Psoas muscle (tissue), 8 donors: ENCODE measurements at places on chromosomes 3 and 15. TPM values are rescaled to one million over a fixed set of nuclear protein-coding genes. Genes with fewer than 3 reads are reported as not detected.

The OXSM gene
- 11.4 TPM for total RNA-seq

The FBXO40 gene
- total RNA-seq: 68.1 TPM

GRCh38 chr15:81050259-81050658 is 49.5 kb downstream of the TLNRD1 start:
- H3K27me3 ChIP-seq: no peaks in the 10 kb centered on the region

DNA sequence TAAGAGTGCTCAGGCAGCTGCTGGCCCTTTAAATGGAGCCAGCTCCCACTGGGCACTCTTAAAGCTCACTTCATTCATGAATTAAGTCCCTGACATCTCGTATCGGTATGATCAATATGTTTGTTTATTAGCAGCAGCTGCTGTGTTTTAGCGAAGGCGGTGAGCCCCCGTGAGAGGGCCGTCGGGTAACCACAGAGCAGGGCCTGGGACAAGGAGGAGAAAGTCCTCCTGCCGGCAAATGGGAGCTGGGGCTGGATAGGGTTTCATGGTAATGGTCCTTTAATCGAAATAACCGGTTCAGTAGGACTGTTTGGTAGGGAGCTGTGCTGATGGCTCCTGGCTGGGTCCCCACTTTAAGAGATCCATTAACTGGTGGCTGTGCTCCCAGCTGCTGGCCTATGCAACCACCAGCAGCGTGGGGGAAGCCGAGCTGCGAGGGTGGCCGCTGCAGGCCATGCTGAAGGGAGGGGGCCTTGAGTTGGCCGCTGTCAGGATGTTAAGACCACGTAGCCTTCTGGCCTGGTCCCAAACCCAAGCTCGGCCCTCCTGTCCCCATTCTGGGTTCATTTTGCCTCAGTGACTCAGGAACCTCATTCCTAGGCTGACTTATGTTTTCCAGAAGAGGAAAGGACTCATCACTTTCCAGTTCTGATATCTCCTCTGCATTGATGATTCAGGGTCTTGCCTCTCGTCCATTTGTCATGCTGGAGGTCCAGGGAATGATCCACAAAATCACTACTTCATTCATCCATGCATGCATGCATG is 67.6 kb upstream of the NTRK3 start:
- H3K4me1 ChIP-seq: no peaks in the 10 kb centered on the region
- no peaks in the 10 kb centered on the region for H3K27me3 ChIP-seq
- H3K36me3 ChIP-seq: no peaks in the 10 kb centered on the region

- H3K27ac ChIP-seq: no peak overlapping the region
- no peak overlapping the region for H3K4me3 ChIP-seq
- H3K36me3 ChIP-seq: no peaks in the 10 kb centered on the region
- peaks cover 21% of the 10 kb centered on the region for H3K4me1 ChIP-seq
- DNase-seq: no peak
These were observed 40.2 kb upstream of the UBE2E2 start for GRCh38 chr3:23162934-23163333.

- H3K27me3 ChIP-seq: no peaks in the 10 kb centered on the region
- no peaks in the 10 kb centered on the region for H3K36me3 ChIP-seq
- H3K4me1 ChIP-seq: peaks cover 9% of the 10 kb centered on the region
These were observed 495 bp downstream of the CDC25A start for GRCh38 chr3:48187579-48188265.
